ENCODE measurements at places on chromosomes 6 and 20.

DNA sequence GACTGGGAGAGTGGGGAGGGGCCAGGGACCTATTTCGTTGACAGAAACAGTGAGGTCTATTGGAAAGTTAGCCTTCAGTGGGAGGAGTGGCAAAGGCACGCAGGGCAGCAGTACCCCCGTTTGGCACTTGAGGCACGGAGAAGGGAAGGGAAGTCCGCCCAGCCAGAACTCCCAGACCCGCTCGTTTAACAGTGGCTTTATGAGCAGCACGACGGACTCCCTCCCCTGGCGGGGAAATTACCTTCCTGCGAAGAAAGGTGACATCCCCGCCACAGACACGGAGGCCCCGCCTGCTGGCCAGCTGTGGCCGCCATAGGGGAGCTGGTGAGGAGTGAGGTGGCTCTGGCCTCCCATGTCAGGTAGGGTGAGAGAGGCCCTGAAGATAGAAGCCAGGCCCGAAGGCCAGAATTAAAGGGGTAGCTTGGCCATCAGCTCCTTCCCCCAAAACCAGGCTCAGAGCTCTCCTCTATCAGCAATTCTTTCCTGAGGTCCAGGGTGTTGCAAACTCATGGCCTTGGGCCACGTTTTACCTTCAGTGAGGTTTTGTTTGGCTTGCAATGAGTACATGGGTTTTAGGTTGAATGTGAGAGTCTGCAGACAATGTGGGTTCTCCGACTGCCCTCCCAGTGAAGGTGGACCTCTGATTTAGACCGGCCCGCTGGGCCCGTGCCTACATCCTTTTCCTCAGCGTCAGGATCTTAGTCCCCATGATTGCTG is 123.7 kb downstream of the MRPL14 start:
- no peak for DNase-seq

GRCh38 chr6:73515204-73515655 is 5.6 kb downstream of the EEF1A1 start:
- no peak for DNase-seq

DNA sequence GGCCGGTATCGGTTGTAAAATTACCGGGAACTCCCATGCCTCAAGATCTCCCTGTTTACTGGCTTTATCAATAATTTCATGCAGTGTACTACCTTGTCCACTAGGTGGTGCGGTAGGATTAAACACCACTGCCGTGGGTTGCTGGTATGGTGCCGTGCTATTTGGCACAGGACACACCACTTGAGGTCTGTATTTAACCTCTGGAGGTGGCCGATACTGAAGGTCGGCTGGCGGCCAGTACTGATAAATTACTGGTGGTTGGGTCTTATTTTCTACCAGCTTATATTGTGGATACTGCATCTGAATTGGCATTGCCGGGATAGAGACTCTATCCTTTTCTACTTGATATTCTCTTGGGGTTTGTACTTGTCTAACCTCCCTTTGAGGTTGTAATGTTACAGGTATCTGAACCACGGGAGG is 14.3 kb upstream of the PTCRA start:
- peak; percentile 47 for DNase-seq

GRCh38 chr6:136347847-136348246 is 58.2 kb upstream of the BCLAF1 start:
- no peak for DNase-seq

GRCh38 chr20:37598100-37598543 is 70.4 kb upstream of the BLCAP start:
- DNase-seq = no peak

DNA sequence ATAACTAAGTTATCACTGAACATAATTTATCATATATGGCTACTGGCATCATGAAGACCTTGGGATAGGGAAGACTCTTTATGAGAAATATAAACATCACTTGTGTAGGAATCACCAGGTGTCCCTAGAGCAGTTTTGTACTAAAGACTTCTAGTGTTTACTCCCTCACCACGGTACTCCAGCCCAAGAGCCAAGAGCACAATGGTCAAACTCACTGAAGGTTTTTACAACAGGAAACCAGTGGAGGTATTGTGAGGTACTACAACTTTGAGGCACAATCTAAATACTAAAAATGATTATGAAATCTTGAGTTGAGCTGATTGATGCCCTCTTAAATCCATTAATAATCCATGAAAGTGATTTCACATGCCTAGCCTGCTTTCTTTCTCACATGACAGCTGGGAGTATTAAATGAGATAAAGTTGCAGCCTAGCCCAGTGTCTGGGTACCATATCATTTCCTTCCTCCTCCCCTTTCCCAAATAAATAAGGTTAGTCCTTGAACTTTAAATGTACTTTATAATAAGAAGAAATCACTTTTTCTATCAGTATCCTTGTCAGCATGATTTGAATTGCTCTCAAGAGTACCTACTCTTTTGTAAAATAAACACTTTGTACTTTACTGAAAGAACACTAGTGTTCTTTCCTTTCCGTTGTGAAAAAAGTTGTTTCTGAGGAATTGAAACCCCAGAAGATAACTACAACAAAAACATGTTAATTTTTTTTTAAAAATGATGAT is 26.5 kb downstream of the GLO1 start:
- no peak for DNase-seq

- no peak for DNase-seq
Measured at GRCh38 chr6:133187657-133188453, 53.3 kb upstream of the EYA4 start.

DNA sequence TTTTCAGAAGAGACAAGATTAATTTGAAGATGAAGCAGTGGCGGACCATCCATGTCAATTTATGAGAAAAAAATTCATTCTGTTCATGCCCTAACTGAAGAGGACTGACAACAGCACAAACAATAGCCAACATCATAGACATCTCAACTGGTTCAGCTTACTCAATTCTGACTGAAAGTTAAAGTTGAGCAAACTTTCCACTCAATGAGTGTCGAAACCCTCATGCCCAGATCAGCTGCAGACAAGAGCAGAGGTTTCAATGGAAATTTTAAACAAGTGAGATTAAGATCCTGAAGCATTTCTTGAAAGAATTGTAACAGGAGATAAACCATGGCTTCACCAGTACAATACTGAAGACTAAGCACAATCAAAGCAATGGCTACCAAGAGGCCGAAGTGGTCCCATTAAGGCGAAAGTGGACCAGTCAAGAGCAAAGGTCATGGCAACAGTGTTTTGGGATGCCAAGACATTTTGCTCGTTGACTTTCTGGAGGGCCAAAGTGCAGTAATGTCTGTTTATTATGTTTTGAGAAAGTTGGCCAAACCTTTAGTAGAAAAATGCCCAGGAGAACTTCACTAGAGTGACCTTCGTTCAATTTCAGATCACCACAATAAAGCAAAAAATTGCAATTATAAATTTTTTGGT is 6.1 kb upstream of the SFT2D1 start:
- DNase-seq = no peak

DNA sequence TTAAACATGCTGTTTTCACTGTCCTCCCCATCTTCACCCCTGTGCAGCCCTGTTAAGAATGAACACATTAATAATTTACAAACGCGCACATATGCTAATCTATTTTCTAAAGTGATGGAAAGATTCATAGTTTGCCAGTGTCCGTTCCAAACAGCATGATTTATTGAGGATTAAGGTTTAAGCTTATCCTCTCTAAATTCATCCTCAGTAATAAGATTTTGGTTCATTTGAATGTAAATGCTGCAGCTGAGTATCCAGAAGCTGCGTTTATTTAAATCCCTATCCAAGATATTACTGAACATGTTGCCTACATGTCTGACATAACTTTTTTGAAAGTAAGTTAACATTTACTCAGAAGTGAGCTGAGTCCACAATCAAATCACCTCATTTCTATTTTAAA is 42.8 kb upstream of the FAM135A start:
- DNase-seq = no peak

GRCh38 chr6:55438203-55438602 is 110.9 kb downstream of the GFRAL start:
- no peak for DNase-seq

- no peak for DNase-seq
Measured at GRCh38 chr6:100459592-100460184, 5.0 kb downstream of the SIM1 start.

DNA sequence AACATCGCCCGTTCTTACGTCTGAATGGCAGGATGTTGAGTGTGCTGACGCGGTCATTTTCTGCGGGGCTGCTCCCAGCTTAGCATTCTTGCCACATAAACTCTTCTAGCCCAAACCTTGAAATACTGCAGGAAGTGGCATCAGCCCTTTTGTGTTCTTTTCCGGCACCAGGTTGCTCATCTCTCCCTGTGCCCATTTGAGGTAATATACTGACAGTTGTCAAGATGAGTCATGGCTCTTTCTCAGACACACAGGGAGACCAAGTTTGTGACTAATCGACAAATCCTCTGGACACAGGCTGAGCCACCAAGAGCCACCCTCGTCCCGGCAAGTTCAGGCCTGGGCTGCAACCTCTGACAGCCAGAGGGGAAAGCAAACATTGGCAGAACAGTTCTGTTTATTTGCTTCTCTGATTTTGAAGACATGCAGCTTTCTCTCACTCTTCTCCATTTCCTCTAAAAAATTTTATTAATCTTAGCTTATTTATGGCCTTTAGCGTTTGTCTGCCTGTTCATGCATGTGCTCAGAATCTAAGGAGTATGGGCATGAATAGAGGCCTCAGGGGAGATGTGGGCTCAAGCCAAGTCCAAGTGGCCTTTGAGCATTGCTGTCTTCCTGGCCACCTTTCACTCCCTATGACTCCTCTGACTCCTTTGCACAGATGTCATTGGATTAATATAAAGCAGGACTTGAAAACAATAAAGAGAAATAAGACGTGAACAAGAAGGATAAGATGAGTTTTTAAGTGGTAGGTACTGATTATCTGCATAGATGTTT is 328.2 kb upstream of the JAG1 start:
- no peak for DNase-seq

DNA sequence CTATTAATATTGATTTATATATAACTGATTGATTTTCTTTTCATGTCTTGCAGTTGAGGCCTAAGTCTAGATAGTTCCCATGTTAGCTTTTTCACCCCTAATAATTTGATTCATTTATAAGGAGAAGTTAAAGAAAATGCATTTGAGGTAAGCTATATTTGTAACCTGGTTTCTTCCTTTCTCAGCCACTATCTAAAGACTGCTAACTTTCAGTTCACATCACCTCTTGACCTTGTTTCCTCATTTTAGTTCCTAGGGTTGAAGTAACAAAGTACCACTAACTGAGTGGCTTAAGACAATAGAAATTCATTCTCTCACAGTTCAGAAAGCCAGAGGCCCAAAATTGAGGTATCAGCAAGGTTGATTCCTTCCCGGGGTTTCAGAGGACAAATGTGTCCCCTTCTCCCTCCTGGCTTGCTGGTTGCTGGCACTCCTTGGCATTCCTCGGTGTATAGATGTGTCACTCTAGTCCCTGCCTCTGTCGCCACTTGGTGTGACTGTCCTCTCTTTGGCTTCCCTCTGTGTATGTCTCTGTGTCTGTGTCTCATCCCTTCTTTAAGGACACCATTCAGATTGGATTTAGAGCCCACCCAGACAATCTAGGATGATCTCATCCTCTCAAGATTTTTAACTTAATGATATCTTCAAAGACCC is 55.9 kb upstream of the C20orf144 start:
- no peak for DNase-seq

DNA sequence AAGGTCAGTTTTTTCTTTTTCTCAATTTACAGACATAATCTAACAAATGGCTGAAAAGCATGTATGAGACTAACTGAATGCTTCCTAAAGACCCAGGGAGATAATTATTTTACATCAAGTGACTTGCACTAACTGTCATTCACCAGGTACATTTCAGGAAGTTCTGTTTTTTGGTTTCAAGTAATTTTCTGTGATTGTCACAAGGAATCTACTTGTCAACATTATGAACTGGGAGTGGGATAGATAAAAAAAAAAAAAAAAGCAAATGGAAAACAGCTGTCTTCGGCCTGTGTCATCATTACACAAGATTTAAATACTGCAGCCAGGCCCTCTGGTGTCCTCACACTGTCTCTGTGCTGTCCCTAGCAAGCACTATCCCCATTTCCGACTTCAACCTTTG is 379.0 kb upstream of the HTR1E start:
- DNase-seq = no peak

GRCh38 chr6:117008618-117009017 is 131.6 kb downstream of the RFX6 start:
- DNase-seq = no peak

- no peak for DNase-seq
Measured at GRCh38 chr6:144364782-144365181, 79.6 kb downstream of the UTRN start.

GRCh38 chr6:28996844-28997510 is 8.1 kb downstream of the ZNF311 start:
- DNase-seq = no peak

DNA sequence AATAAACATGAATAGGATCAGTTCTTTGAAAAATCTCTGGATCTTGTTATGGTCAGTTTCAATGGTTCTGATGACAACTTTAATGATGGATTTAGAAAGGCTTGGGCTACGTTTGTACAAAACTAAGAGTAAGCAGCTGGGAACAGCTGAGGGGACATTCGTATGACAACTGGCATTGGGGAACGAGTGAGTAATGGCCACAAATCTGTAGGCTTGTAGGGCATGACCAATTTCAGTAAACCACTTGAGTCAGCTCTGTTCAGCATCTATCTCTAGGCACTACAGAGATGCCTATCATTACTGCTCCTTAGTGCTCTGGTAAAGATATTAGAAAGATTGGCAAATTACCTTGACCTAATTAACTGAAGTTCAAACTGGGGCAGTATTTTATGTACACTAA is 1375.6 kb downstream of the EPHA7 start:
- DNase-seq = no peak

DNA sequence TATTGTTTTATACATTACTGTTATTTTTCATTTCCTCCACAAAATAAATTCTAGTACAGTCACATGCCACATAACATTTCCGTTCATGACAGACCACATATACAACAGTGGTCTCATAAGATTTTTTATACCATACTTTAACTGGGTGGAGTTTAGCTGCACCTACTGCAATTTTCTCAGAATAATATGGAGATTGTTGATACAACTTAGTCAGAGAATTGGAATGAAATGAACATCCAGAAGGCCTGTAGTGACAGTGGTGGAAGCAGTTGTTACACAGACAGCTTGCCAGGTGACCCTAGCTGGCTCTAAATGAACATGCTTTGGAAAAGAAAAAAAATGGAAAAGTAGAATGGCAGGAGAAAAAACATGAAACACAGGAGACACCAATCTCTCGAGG is 183.2 kb upstream of the TCF21 start:
- no peak for DNase-seq

GRCh38 chr20:16349523-16350260 is 223.6 kb downstream of the KIF16B start:
- no peak for DNase-seq

DNA sequence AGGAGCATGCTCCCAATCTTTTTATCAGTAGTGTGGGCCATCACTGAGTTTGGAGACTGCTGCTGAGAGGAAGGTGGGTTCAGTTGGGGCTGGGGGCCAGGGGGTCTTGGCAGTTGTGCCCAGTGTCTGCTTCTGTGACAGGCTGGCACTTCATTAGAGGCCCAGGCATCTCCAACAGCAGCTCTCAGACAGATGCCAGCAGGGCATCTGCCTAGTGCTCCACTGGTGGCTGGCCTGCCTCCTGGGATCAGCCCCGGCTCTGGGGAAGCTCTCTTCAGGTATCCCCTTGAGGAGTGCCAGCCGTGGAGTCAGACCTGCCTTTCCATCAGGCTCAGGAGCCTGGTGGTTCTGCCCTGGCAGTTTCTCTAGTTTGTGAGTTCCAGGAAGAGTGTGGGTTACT is 77.3 kb downstream of the DTD1 start:
- DNase-seq = no peak
